NCI-H748 treated with DMSO at 0.1 percent for 48 hours (cell line): ENCODE measurements at places on chromosomes 1 and 21.

DNA sequence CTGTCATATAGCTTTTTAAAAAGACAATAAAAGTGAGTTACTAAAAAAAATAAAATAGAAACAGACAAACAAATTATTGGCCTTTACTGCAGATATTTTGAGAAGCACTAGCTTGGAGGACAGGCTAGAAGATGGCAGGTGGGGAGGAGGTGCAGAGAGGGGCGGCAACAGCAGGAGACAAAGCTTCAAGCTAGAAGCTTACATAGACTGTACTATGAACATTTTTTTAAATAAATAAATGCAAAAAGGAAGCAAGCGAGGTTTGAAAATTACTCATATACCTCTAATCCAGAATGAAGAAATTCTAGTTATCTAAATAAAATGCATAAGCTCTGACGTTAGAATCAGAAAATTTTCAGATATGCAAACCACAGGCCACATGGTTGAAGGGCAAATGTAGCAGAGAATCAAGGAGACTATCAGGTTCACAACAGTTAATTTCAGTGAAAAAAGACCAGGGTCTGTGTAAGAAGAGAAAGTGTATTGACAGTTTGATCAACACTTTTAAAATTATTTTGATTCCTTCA lies 54.9 kb downstream of the NRIP1 start:
- DNase-seq, result no peak

- no peak for DNase-seq
Observed at GRCh38 chr1:151237678-151238466, 16.7 kb upstream of the PSMD4 start.

DNA sequence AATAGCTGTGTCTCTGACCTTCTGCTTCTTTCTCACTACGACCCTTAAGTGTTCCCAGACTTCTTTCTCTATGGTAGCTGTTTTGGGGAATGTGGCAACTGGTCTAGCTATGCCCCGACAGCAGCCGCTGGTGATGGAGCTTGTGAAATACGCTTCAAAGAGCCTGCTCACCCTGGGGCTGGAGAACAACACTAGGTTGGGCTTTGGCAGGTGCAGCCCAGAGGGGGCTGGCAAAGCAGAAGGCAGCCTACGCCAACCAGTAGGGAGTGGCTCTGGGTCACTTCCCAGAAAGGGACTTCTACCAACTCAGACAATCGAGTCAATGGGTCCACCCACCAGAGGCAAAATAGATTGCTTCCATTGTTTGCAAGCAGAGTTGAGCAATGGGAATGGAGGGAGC lies 262.8 kb downstream of the LMO4 start:
- DNase-seq, result no peak

DNA sequence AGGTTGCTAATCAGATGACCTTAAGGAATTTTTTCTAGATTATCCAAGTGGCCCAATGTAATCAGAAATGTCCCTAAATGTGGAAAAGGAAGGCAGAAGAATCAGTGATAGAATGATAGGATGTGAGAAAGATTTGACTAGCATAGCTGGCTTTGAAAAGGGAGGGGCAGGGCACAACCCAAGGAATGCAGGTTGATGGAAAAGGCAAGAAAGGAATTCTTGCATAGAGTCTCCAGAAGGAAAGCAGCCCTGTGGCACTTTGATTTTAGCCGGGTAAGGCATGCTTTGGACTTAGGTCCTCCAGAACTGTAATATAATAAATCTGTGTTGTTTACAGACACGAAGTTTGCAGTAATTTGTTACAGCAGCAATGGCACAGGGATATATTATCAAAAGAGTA lies 375.7 kb upstream of the B3GALT2 start:
- no peak for DNase-seq

GRCh38 chr1:187588917-187589316 lies 760.2 kb downstream of the PLA2G4A start:
- no peak for DNase-seq
